Large intestine (tissue), 12 donors: ENCODE measurements at places on chromosomes 12 and 14. TPM values are rescaled to one million over a fixed set of nuclear protein-coding genes. Genes with fewer than 3 reads are reported as not detected.
A peak's percentile ranks its signal among the peaks of the same experiment; 100 is the strongest.

DNA sequence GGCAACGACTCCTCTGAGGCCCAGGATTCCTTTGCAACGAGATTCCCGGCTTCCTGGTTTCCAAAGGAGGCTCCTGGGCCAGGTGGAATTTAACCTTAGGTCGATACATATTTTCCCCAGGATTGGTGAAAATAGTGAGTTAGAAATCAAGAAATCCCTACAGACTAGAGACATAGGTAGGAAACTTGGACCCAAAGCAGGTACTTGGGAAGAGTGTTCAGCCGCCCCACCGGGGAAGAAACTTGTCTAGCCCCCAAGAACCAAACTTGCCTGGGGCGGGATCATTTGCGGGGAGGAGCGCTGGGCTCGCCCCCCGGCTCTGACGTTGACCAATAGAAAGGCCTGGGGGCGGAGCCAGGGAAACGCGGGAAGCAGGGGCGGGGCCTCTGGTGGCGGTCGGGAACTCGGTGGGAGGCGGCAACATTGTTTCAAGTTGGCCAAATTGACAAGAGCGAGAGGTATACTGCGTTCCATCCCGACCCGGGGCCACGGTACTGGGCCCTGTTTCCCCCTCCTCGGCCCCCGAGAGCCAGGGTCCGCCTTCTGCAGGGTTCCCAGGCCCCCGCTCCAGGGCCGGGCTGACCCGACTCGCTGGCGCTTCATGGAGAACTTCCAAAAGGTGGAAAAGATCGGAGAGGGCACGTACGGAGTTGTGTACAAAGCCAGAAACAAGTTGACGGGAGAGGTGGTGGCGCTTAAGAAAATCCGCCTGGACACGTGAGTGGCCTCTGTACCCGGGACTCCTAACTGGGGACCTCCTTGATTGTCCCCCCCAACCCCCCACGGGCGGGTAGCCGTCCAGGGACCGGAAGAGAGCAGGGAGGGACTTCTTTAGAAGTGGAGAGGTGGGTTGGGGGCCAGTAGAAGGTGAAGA is at the start of gene CDK2:
Gene CDK2, plus strand, starts transcription at position 423 of the 874 bp plus-strand sequence. Its CDS starts 179 bp downstream, at position 602.
- H3K27me3 ChIP-seq, result no peaks in the 10 kb centered on the region
- H3K4me3 ChIP-seq, result peak within 1 kb of the TSS; percentile 73

- DNase-seq, result no peak
- H3K4me3 ChIP-seq, result no peak overlapping the region
- peaks cover 10% of the 10 kb centered on the region for H3K4me1 ChIP-seq
- no peaks in the 10 kb centered on the region for H3K36me3 ChIP-seq
- no peak overlapping the region for H3K27ac ChIP-seq
Observed at GRCh38 chr14:64509036-64509435, 4.5 kb downstream of the ZBTB1 start.

DNA sequence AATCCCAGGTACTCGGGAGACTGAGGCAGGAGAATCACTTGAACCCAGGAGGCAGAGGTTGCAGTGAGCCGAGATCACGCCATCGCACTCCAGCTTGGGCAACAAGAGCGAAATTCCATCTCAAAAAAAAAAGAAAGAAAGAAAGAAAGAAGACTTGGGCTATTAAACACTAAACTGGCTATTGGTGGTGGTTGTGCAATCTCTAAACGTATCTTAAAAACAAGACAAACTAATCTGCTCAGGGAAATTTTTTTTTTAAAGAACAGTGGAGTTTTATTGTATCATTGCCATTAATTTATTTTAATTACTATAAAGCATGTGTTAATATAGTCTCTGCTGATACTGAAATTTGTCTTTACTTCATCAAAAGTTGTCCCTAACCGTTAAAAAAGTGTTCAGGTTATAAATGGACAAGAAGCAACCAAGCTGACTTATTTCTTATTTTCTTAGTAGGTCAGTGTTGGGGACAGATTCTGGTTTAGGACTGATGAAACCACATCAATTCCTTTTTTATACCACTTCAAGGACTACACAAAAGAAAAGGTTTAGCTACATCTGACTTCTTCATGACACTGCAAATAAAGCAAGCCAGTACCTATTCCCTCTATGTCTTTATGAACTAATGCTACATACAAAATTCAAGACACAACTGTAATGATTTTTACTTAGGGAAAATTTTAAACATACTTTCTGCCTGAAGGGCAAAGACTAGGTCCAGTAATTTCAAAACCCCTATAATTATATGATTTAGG is 68.7 kb upstream of the KRAS start:
- DNase-seq, result no peak
- no peak overlapping the region for H3K27ac ChIP-seq

- H3K27me3 ChIP-seq, result peaks cover under 1% of the 10 kb centered on the region
- H3K4me1 ChIP-seq, result no peaks in the 10 kb centered on the region
- no peak for DNase-seq
- no peak overlapping the region for H3K27ac ChIP-seq
- no peak overlapping the region for H3K4me3 ChIP-seq
- no peaks in the 10 kb centered on the region for H3K36me3 ChIP-seq
Observed at GRCh38 chr12:108099073-108099472, 30.0 kb upstream of the WSCD2 start.

GRCh38 chr12:116891019-116891418 is 9.8 kb upstream of the HRK start:
- H3K36me3 ChIP-seq, result no peaks in the 10 kb centered on the region
- H3K27ac ChIP-seq, result no peak overlapping the region
- no peak for DNase-seq
- H3K4me3 ChIP-seq, result no peak overlapping the region
- no peaks in the 10 kb centered on the region for H3K4me1 ChIP-seq

GRCh38 chr12:124833693-124834122 is 30.0 kb downstream of the SCARB1 start:
- no peak for DNase-seq
- H3K27ac ChIP-seq, result no peak overlapping the region
- peaks cover 7% of the 10 kb centered on the region for H3K36me3 ChIP-seq
- H3K27me3 ChIP-seq, result no peaks in the 10 kb centered on the region
- H3K4me3 ChIP-seq, result no peak overlapping the region

DNA sequence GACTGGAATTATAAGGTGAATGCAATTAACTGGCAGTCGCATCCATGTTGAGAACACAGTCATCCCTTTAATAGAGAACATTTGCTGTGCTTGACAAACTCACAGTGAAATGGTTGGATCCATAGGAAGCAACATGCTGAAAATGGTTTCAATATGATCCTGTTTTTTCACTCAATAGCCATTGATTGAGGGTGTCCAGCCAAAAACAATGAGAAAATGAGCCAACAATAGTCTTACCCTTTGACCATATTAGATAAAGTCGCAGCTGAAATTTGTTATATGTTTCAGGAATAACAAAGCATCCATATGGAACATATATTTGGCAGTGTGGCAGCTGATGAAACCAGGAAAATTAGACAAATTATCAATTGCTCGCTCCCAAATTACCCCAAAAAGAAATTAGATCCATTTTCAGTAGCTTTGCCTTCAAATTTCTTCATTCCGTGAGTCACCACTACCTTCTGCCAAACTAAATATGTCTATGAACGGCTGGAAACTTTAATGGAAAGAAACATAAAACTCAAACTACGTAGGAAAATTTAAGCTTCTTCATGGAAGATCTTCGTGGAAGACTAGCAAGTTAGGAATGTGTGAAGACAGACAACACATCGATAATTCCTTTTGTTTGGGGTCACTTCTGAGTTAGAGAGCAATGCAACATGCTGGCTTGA is 17.4 kb downstream of the IGF1 start:
- DNase-seq, result no peak
- no peak overlapping the region for H3K27ac ChIP-seq
- no peaks in the 10 kb centered on the region for H3K27me3 ChIP-seq
- no peaks in the 10 kb centered on the region for H3K36me3 ChIP-seq
- no peak overlapping the region for H3K4me3 ChIP-seq

DNA sequence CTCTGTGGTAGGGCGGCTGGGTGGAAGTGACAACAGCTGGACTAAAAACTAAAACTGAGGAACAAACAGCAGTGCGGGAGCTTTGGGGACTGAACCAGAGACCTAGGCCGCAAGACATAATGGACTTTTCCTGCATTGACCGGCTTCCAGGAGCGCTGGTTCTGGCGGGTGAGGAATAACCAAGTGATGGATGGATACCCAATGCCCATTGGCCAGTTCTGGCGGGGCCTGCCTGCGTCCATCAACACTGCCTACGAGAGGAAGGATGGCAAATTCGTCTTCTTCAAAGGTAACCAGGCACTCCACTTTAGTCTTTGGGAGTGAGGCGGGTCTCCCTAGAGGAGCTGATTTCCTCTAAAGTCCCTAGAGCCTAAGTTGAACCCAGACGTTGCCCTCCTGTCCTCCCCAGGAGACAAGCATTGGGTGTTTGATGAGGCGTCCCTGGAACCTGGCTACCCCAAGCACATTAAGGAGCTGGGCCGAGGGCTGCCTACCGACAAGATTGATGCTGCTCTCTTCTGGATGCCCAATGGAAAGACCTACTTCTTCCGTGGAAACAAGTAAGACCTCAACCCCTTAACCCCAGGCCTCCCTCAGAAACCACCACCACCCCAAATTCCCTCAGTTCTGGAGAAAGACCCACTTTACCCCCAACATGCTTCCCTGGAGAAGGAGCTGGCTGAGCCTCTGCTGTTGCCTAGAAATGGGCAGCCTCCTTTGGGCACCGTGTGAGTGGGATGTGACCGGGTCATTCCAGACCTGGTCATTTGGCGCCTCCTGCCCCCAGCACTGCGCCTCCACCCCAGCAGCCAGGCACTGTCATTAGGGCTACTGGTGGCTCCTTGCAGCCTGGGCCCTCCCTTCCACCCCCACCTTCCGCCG is 8.1 kb downstream of the MMP14 start:
- no peak overlapping the region for H3K27ac ChIP-seq
- H3K36me3 ChIP-seq, result peaks cover 65% of the 10 kb centered on the region
- DNase-seq, result no peak
- H3K27me3 ChIP-seq, result no peaks in the 10 kb centered on the region
- no peak overlapping the region for H3K4me3 ChIP-seq

AKAP5 gene
- polyA plus RNA-seq, result 3.4 TPM

COX8C gene
- polyA plus RNA-seq, result 0.27 TPM

VRTN gene
- 0.69 TPM for polyA plus RNA-seq
